ENCODE measurements at places on chromosomes 16 and 17. TPM values are rescaled to one million over a fixed set of nuclear protein-coding genes. Genes with fewer than 3 reads are reported as not detected.

GRCh38 chr17:28684963-28685362, 23.0 kb downstream of the SUPT6H start:
- peak; percentile 84 for DNase-seq
- no peak overlapping the region for H3K4me3 ChIP-seq
- H3K27me3 ChIP-seq = no peaks in the 10 kb centered on the region
- H3K4me1 ChIP-seq = peaks cover 8% of the 10 kb centered on the region
- no peak overlapping the region for H3K27ac ChIP-seq

- H3K4me3 ChIP-seq = no peak overlapping the region
- no peak for DNase-seq
- H3K4me1 ChIP-seq = no peaks in the 10 kb centered on the region
- H3K27me3 ChIP-seq = no peaks in the 10 kb centered on the region
Measured at GRCh38 chr17:70320673-70321345, 151.5 kb downstream of the KCNJ2 start.

DNA sequence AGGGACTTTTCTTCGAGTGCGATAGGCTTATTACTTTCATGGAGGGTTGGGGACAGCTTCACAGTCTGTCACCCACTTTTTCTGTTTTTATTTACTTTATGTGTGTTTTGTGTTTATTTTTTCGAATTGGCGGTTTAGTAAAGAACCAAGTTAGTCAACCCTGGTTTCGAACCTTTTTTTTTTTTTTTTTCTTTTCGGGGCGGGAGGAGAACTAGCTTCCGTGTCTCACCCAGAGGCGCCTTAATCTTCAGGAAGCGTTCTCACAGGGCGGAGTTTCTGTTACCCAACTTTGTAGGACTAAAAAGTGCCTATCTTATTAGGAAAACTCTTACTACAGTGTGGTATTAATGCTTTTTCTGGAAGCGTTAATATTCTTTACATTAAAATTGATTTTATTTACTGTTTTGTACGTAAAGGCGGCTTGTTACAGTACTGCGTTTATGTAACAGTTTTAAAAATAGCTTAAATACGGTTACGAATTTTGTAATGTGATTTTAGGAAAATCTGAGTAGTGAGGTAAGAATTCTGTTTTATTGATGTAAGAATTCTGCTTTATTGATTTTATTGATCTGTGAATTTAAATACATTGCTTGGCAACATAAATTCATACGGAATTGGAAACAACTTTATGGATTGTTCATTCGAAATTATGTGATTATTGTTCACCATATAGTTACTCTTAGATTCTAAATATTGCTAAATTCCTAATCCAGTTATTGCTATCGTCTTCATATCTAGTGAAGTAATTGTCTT, 885 bp downstream of the ZNF207 start:
- H3K4me3 ChIP-seq = peak overlapping the region; percentile 41
- H3K36me3 ChIP-seq = no peaks in the 10 kb centered on the region
- DNase-seq = peak; percentile 54
- peak overlapping the region; percentile 98 for H3K27ac ChIP-seq

GRCh38 chr17:50239937-50240336, 34.3 kb upstream of the TMEM92 start:
- no peak overlapping the region for H3K4me3 ChIP-seq
- H3K36me3 ChIP-seq = no peaks in the 10 kb centered on the region
- H3K4me1 ChIP-seq = no peaks in the 10 kb centered on the region
- H3K27me3 ChIP-seq = peaks cover 9% of the 10 kb centered on the region
- DNase-seq = no peak
- no peak overlapping the region for H3K27ac ChIP-seq

DNA sequence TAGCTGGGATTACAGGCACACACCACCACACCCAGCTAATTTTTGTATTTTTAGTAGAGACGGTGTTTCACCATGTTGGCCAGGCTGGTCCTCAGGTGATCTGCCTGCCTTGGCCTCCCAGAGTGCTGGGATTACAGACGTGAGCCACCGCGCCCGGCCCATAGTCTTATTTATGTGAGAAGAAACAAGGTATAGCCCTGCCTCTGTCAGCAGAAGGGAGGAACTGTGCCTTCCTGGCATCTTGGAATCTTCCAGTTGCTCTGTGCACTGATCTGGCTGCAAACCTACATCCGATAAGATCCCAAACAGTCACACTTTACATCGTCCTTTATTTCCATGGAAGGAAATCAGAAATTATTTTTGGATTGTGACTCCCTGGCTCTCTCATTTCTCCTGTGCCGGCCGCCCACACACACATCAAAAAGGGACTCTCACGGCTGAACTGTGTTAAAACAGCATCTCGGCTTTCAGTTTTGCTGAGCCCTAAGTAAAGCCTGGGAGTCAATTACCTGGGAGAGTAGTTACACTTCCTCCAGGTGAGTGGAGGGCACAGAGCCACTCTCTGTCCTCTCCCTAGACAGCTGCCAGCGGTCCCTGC, 23.3 kb downstream of the WIPI1 start:
- no peak overlapping the region for H3K4me3 ChIP-seq
- H3K36me3 ChIP-seq = peaks cover 67% of the 10 kb centered on the region
- no peaks in the 10 kb centered on the region for H3K27me3 ChIP-seq
- no peaks in the 10 kb centered on the region for H3K4me1 ChIP-seq
- no peak overlapping the region for H3K27ac ChIP-seq
- peak; percentile 18 for DNase-seq

DNA sequence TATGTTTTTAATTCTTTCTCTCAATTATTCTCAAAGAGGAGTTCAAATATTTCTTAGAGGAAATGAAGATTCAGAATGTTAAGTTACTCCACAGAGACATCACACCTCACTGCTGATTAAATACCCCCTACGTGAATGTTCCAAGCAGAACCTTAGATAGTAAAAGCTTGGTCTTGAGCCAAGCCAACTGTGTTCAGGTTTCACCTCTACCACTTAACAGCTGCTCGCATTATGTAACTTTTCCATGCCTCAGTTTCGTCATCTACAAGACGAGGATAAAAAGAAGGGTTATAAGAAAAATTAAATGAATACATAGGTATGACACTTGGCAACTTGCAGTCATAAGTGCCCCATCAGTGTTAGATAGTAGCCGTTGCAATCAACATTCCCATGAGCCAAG, 356.2 kb downstream of the RBFOX1 start:
- no peaks in the 10 kb centered on the region for H3K27me3 ChIP-seq
- H3K36me3 ChIP-seq = no peaks in the 10 kb centered on the region
- H3K4me1 ChIP-seq = no peaks in the 10 kb centered on the region

Gene MEOX1
- total RNA-seq = 0.39 TPM

- DNase-seq = peak; percentile 54
- peak overlapping the region; percentile 10 for H3K27ac ChIP-seq
- H3K4me1 ChIP-seq = no peaks in the 10 kb centered on the region
- H3K36me3 ChIP-seq = no peaks in the 10 kb centered on the region
- H3K27me3 ChIP-seq = no peaks in the 10 kb centered on the region
- H3K4me3 ChIP-seq = no peak overlapping the region
Measured at GRCh38 chr17:49859991-49860953, 12.4 kb upstream of the TAC4 start.

- H3K4me3 ChIP-seq = no peak overlapping the region
- DNase-seq = no peak
- H3K27ac ChIP-seq = no peak overlapping the region
- H3K36me3 ChIP-seq = no peaks in the 10 kb centered on the region
- H3K4me1 ChIP-seq = no peaks in the 10 kb centered on the region
Measured at GRCh38 chr17:74391771-74392170, 24.5 kb downstream of the GPR142 start.

DNA sequence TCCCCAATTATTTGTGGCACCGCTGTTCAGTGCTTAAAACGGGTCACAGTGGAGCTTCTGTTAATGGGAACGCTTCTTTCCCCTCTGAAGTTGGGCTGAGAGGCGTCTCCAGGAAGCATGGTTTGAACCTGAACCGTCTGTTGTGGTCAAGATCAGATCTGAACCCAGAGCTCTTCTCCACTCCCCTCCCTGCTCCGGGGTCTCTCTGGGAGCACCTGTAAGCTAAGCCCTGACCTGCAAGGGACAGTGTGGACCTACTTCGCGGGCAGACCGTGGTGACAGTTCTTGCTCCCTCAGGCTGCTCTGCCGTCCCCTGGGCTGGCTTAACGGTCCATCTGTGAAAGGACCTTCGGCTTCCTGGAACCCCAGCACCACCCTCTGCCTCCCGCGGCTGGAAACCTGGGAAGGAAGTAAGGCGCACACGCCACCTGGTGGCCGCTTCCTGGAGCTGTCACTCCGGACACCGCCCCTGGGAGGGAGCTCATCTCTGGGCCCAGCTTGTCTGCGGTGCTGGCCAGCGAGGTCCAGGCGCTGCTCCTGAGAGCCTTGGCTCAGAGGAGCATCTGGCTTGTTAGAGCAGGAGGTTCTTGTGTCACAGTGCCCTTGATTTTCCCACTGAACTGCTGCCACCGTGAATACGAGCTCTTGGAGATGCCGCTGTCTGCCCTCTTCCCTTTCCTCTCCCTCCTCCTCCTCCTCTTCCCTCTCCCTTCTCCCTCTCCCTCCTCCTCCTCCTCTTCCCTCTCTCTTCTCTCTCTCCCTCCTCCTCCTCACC, 518.5 kb upstream of the EEF2KMT start:
- no peaks in the 10 kb centered on the region for H3K4me1 ChIP-seq
- H3K36me3 ChIP-seq = no peaks in the 10 kb centered on the region
- no peak overlapping the region for H3K4me3 ChIP-seq
- no peak overlapping the region for H3K27ac ChIP-seq
- peaks cover 10% of the 10 kb centered on the region for H3K27me3 ChIP-seq

DNA sequence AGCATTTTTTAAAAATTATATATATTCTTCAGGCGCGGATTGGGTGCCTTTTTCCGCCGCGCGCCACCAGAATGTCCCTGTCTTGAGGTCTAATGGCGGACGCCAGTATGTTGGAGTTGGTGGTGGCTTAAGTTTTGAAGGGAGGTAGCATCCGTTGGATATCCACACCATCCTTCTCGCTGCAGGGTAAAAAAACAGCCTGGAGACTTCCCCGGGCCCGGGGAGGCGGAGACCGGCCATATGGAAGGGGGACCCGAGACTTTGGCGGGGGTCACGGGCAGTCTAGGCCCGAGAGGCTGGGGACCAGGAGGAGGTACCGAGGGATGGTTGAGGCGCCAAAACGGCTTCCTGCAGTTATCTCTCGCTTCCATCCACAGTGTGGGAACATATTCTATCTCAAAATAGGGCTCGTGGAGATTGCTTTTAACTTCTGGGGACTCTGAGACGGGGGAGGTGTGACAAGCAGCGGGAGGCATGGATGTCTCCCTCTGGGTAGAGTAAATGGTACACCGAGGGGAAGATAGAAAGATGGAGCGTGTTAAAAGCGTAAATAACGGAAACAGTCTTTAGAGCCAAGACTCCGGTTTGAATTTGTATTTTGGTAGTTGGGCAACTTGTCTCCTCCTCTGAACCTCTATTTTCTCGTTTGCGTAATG, at the start of gene SF3B3:
SF3B3 (plus strand) TSS at position 74 of the 656 bp plus-strand sequence. CDS start 2,841 bp downstream, outside the sequence.
- DNase-seq = peak; percentile 63
- peak within 1 kb of the TSS; percentile 75 for H3K4me3 ChIP-seq
- H3K4me1 ChIP-seq = peaks cover 49% of the 10 kb centered on the region
- peaks cover 25% of the 10 kb centered on the region for H3K36me3 ChIP-seq

GRCh38 chr16:23742766-23743165, 12.1 kb upstream of the CHP2 start:
- H3K27me3 ChIP-seq = peaks cover 13% of the 10 kb centered on the region
- DNase-seq = no peak
- H3K36me3 ChIP-seq = no peaks in the 10 kb centered on the region

GRCh38 chr17:66689221-66689620, 145.7 kb upstream of the CACNG5 start:
- H3K27ac ChIP-seq = peak overlapping the region; percentile 20
- DNase-seq = no peak
- H3K36me3 ChIP-seq = peaks cover 11% of the 10 kb centered on the region
- H3K27me3 ChIP-seq = no peaks in the 10 kb centered on the region
- no peak overlapping the region for H3K4me3 ChIP-seq

- H3K36me3 ChIP-seq = no peaks in the 10 kb centered on the region
- H3K27ac ChIP-seq = no peak overlapping the region
Measured at GRCh38 chr16:8370374-8371270, 219.7 kb downstream of the TMEM114 start.

GRCh38 chr16:85793662-85794298, 5.6 kb downstream of the EMC8 start:
- peaks cover 15% of the 10 kb centered on the region for H3K4me1 ChIP-seq
- H3K27ac ChIP-seq = no peak overlapping the region
- no peak for DNase-seq
- no peak overlapping the region for H3K4me3 ChIP-seq

GRCh38 chr16:30063893-30064728, 1.4 kb upstream of the ALDOA start:
- H3K4me1 ChIP-seq = peaks cover 32% of the 10 kb centered on the region
- H3K36me3 ChIP-seq = peaks cover 24% of the 10 kb centered on the region

DNA sequence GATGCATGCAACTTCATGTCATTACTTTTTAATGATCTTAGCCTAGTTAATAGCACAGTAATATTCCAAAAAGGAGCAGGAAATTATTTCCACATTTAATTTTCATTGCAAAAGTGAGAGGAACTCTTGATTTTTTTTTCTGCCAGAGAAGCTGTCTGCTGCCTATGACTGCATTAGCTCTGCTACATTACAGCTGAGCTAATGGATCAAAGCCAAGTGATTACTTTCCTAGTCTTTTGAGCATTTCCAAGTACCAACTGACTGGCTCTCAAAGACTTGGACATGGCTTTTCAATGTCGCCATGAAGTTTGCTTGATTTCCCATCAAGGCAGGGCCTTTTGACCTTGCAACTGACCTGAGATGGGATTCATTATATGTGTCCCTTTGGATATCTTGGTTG, 356.6 kb upstream of the XYLT1 start:
- no peak for DNase-seq
- no peak overlapping the region for H3K4me3 ChIP-seq
- H3K36me3 ChIP-seq = no peaks in the 10 kb centered on the region

Gene TPSAB1
- not detected for total RNA-seq

Gene ABAT
- 25.2 TPM for total RNA-seq

DNA sequence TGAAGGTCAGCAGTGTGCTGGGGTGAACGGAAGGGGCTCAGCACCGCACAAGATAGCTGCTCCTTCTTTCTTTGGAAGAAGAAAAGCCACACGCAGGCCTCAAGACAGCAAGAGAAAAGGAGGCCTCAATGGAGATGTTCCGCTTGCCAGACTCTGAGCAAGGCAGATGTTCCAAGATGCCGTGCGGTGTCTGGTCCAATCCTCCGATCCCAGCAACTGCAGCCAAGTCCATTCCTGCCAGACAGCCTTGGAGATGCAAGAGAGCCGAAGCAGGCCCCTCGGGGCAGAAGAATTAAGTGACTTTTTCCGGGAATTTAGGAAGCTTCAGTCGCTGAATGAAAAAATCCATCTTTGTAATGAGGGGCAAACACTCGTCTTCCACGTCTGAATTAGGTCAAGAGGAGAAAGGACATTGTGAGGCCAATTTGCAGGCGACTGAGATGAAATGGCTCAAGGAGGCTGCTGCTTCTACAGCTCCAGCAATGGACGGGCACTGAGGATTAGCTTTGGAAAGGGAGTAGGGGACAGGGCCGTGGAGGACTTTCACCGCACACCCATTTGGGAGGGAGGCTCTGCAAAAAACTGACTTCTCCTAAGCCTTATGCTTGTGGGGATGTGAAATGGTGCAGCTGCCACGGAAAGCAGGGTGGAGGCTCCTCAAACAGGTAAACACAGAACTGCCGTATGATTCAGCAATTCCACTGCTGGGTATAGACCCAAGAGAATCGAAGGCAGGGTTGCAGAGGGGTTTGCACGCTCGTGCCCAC, 44.7 kb downstream of the RPH3AL start:
- H3K27me3 ChIP-seq = no peaks in the 10 kb centered on the region
- peaks cover 16% of the 10 kb centered on the region for H3K4me1 ChIP-seq

- H3K36me3 ChIP-seq = peaks cover 10% of the 10 kb centered on the region
- H3K27me3 ChIP-seq = no peaks in the 10 kb centered on the region
- no peak overlapping the region for H3K27ac ChIP-seq
Measured at GRCh38 chr16:67063008-67063407, 34.1 kb downstream of the CBFB start.

GRCh38 chr16:49776085-49776595, 79.8 kb downstream of the ZNF423 start:
- H3K36me3 ChIP-seq = no peaks in the 10 kb centered on the region
- DNase-seq = no peak
- no peak overlapping the region for H3K27ac ChIP-seq
- no peak overlapping the region for H3K4me3 ChIP-seq
- no peaks in the 10 kb centered on the region for H3K4me1 ChIP-seq

All from adrenal gland (tissue), 19 donors.